ENCODE measurements at places on chromosomes 11 and 22. TPM values are rescaled to one million over a fixed set of nuclear protein-coding genes. Genes with fewer than 3 reads are reported as not detected.

OR52H1 gene
- total RNA-seq, result 0.51 TPM

CRYAB gene
- 51.2 TPM for total RNA-seq

DNA sequence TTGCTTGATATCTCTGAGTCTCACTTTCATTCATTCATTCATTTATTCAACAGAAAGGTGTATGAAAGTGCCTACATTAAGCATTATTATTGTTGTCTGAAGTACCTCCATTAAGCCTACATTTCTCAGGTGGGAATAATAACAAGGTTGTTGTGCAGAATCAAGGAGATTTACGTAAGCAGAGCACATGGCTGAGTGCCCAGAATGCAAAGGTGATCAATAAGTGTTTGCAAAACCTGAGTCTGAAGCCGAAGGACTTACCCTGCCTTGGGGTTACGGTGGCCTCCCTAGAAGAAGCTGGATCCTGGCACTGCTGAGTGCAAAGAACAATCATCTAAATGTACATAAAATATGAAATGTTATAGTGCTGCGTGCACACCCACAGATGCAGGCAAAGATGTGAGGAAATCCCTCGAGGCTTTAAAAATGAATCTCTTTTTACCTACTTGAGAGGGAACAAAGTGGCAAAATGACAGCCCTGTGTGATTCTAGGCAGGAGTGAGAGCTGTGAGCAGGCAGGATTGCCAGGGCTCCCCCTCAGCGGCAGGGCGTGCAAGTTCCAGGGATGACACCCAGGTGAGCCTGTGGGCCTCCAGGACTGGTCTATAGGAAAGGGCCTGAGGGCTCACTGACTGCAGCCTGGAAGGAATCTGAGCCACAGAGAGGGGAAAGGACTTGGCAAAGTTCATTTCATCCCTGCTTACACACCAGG, 133.1 kb upstream of the TBCEL start:
- no peak for DNase-seq

GRCh38 chr11:57126766-57127400, 54.9 kb upstream of the LRRC55 start:
- DNase-seq, result no peak

DNA sequence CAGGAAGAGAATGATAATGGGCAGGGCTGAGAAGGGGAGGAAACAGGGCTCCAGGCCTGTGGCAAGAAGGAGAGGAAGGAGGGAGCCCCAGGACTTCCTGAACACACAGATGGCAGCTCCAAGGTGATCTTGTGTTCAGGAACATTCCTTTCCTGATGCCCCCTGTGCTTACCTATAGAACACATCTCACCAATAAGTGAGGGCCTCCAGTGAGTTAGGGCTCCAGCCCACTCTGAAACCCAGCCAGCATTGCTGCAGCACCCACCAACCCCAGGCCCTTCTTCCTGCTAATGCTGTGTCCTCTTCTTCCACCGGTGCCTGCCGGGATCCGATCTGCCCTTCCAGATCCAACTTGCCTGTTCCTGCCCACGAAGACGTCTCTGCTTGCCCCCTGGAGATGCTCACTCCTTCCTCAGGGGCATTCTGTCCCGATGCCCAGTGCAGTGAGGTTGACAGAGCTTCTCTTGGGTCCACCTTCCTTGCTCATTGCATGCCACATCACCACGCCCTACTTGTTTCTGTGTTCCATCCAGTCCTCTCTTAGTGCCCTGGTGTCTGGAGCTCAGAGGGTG, 17.4 kb downstream of the ANKK1 start:
- DNase-seq, result no peak

GRCh38 chr22:49951986-49952896, 8.3 kb upstream of the PIM3 start:
- DNase-seq, result peak; percentile 33

CABP7 gene
- not detected for total RNA-seq

- DNase-seq, result peak; percentile 74
These were observed 1120.7 kb downstream of the LRRC4C start for GRCh38 chr11:40338739-40339138.

DNA sequence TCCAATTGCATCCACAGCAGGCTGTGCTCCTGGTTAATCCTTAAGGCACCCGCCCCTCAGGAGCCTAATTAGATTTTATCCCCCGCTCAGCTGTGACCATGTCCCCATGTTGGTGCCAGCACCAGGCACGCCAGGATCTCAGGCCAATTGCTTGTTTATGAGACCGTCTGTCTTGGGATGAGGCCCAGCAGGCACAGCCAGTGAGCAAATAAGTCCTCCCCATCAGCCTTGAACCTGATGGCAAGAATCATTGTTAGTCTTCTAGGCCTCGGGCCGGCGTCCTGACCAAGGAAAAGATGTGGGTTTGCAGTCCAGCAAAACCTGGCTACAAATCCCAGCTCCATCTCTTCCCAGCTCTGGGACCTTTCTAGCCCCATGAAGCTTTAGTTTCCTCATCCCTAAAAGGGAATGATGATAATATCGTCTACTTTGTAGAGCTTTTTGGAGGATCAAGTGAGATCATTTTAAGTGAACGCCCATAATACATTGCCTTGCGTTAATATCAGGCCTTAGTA, 57.3 kb downstream of the TP53I11 start:
- no peak for DNase-seq

GRCh38 chr22:30866216-30866615, 102.4 kb downstream of the MORC2 start:
- DNase-seq, result no peak

DNA sequence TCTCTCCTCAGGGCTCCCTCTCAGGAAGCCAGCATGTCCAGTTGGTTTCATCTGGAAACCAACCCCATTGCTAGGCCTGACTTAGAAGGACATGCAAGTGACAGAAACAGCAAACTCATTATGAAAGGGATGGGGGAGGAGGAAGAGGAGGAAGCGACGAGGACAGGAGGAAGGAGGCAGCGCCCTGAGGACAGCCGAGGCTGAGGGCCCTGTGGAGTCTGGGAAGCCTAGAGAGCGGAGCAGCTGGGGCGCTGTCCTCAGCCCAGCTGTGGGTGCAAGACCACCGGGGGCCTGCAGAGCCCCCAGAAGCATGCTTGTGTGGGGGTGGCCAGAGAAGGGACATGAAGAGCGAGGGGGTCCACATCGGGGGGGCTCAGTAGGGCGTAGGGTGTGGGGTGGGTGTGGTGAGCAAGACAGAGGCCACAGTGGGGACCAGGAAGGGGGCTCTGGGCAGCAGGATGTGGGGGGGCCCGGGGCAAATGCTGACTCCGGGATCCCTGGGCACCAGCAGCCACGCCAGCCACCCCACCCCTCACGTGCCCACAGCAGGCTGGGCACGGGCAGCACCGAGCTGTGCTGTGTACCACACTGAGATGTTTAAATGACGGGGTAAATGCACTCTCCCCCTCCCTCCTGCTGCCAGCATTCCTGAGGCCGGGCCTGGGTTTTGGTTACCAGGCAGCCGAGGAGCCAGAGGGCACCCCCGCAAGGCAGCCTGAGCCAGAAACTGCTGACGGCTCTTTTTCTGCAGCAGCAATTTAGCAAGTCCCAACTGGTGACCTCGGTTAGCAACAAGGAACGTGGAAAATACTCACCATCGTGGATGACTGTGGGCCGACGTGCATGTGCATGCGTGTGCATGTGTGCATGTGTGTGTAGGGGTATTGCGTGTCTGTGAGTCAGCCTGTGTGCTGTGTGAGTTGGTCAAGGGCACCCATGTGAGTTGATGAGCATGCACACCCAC, 82.7 kb upstream of the LINC01488 start:
- peak; percentile 72 for DNase-seq

GRCh38 chr11:99548264-99548663, 527.5 kb downstream of the CNTN5 start:
- DNase-seq, result no peak

- no peak for DNase-seq
These were observed 151.9 kb downstream of the CACNA1I start for GRCh38 chr22:39722501-39722900.

GRCh38 chr11:133443206-133443747, 89.0 kb downstream of the OPCML start:
- no peak for DNase-seq

DNA sequence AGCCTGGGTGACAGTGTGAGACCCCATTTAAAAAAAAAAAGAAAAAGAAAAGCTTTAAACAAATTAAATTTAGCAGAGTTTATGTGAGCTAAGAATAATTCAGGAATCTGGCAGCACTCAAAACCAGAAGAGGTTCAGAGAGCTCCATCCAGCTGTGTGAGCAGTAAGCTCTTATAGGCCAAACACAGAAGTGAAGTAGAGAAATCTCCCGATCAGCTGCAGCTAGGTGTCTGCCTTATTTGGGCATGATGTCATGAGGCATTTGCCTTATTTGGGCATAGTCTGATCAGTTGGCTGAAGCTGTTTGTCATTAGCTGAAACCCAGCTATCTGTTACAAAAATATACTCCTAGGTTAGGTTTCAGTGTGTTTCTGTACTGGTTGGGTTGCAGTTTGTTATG, 8.2 kb downstream of the MS4A15 start:
- no peak for DNase-seq

- DNase-seq, result no peak
These were observed 323.0 kb upstream of the CCDC90B start for GRCh38 chr11:83609191-83609590.

GRCh38 chr11:387193-387793, 6.7 kb upstream of the PKP3 start:
- no peak for DNase-seq

DNA sequence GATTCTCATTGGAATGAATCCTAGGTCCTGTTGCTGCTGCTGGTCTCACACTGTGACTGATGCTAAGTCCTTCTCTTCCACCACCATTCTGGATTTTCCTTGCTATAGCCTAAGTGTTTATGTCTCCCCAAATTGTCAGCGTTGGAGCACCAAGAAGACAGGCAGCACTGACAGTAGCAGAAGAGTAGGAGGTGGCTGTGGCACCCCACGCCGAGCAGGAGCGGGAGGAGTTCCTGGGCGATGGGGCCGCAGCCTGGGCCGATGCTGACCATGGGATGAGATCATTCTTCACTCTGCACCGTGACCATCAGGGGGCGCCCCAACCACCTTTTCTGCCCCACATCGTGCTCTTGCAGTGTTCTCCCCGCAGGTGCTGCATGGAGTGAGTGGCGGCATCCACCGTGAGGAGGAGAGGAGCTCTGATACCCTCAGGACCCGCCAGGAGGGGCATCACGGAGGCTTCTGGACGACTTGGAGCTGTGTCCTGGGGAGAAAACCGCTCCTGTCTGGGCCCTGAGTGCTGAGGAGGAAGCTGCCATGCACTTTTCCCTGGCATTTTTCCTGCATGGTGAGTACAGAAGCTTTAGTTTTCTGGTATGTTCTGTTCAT, 57.0 kb downstream of the LRRC74B start:
- DNase-seq, result peak; percentile 52

DNA sequence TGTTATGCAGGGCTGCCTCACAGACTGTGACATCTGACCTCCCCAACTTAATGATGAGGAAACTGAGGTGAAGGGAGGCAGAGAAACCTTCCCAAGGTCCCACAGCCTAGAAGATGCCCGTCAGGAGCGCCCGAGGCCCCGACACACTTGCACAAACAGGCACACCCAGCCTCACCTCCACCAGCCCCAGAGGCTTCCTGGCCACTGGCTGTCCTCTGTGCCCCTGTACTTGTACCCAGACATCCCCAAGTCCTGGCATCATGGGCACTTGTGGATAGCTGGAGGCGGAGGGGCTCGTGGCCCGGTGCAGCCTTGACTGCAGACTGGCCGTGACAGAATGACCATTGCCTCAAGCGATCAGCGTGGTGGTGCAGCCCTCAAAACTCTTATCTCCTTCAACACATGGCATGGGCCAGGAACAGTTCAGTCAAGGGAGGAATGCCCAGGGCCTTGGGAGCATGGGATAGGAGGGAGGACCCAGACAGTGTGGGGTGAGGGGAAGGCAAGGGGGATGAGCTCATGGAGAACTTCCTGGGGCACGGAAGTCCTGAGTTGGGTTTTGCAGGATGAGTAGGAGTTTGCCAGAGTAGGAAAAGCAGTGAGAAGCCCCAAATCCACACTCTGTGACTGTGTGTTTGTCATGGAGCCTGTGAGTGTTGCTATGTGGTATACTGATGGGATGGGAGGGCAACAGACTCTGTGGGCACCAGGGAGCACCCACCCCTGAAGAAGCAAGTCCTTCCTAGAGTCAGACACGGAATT, 25.8 kb upstream of the PPARA start:
- DNase-seq, result no peak

GRCh38 chr22:47672526-47672925, 910.1 kb downstream of the TBC1D22A start:
- DNase-seq, result no peak

DNA sequence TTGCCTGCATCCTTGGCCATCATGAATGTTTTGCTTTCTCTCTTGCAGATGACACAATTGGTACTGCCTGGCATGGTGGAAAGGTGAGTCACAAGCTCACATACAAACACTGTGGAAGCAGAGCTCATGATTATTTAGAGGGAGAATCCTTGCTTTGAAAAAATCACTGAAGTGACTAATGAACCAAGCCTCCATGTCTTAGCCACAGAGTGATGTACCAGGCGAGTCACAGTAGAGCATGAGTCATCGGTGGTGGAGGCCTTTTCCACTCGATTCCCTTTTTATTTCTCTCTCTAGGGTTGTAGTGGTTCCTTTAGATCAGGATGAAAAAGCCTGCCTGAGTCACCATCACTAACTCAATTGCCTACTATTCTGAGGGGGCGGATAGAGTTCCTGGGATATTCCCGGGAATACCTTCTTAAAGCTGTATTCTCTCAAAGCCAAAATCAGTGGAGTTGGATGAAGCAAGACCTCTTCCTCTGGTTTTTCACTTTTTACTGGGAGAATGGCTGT, 49.6 kb upstream of the ALKBH3 start:
- DNase-seq, result peak; percentile 100

Measured in fibroblast of lung (primary cell).